Stimulated activated naive CD8-positive, alpha-beta T cell treated with anti-CD3 and anti-CD28 coated beads, Interleukin-15, Interleukin-2, amounts not matched to agents 100 U/mL and 50 U/mL, for 24 hours (primary cell): ENCODE measurements at places on chromosomes 6 and 20.

DNA sequence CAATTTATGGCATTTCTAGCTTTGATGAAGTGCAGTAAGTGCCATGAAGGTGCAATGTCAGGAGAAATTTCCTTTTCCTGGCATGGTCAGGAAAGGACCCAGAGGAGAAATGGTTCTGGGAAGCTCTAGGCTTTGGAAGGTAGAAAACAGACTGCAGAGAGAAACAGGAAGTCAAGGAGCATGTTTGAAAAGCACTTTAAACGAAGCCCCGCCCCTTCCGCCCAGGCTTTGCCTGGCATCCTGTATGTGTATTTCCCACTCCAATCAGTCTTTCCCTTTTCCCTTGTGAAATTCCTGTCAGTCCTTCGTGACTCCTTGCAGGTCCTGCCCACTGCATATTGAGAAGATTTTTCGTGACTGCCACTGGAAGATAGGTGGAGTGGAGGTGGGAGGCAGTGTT is 320.9 kb upstream of the SASH1 start:
- DNase-seq = no peak

DNA sequence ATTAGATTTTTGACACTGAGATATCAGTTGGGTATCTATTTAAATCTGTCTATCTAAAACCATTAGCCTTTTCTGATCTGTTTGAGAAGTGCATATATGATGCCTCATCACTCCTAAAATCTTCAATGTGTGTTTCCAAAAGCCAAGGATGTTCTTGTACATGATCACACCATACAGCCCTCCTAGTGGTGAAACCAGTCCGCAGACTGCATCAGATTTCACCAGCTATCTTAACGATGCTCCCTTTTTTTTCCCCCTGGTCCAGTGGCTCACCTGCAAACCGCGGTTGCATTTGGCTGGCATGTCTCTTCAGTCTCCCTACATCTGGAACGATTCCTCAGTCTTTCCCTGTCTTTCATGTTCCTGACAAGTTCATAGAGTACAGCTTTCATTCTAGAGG is 4.0 kb downstream of the KIZ start:
- no peak for DNase-seq

- DNase-seq = no peak
These were observed 12.3 kb upstream of the BLCAP start for GRCh38 chr20:37540001-37540400.

DNA sequence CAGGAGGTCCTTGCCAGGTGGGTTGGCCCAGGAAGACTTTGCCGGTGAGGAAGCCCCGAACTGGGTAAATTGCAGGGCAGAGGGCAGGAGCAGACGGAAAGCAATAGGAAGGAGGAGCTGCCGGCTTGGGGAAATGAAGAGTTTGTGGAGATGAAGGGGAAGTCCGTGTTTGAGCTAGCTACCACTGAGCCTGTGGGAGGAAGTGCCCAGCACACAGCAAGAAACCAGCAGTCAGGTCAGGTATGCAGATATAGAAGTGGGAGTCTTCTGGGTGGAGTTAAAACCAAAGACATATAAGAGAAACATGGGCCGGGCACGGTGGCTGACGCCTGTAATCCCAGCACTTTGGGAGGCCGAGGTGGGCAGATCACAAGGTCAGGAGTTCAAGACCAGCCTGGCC is 34.7 kb downstream of the CD24 start:
- no peak for DNase-seq

GRCh38 chr6:11975353-11975977 is 36.6 kb upstream of the HIVEP1 start:
- DNase-seq = peak; percentile 45

- DNase-seq = no peak
These were observed 68.0 kb downstream of the ESR1 start for GRCh38 chr6:151875524-151875923.

GRCh38 chr6:18829272-18829870 is 442.2 kb downstream of the RNF144B start:
- no peak for DNase-seq

DNA sequence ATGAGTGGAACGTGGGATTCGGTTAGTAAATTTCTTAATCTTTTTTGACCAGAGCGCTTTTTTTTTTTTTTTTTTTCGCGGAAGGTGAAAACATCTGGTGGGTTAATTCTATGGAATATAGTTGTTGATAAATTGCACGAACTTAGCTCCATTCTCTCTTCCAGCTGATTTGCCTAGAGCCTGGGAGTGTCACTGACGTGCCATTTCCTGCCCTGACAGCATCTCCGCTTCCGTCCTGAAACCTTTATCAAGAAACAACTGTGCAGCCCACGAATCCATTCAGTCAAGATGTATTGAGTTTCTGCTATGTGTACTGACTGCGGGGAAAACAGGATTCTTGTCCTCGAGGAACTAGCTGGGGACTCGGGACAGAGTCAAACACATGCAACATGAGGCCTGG is 59.5 kb upstream of the TGM3 start:
- no peak for DNase-seq

DNA sequence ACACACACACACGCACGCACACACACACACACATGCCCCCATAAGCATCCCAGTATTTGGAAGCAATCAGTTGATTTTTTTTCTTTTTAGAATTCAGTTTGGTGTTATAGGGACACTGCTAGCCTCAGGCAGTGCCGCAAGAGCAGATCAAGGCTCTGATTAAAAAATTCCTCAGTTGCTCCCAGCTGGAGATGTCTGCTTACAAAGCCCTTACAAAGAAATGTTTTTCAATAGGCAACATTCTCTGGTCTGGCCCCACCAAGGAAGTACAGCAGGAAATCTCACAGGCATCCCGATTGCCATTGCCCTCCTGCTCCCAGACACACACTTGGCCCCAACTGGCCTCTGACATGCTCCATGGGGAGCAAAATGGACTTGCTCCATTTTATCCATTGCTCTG is 22.9 kb upstream of the CD83 start:
- no peak for DNase-seq

DNA sequence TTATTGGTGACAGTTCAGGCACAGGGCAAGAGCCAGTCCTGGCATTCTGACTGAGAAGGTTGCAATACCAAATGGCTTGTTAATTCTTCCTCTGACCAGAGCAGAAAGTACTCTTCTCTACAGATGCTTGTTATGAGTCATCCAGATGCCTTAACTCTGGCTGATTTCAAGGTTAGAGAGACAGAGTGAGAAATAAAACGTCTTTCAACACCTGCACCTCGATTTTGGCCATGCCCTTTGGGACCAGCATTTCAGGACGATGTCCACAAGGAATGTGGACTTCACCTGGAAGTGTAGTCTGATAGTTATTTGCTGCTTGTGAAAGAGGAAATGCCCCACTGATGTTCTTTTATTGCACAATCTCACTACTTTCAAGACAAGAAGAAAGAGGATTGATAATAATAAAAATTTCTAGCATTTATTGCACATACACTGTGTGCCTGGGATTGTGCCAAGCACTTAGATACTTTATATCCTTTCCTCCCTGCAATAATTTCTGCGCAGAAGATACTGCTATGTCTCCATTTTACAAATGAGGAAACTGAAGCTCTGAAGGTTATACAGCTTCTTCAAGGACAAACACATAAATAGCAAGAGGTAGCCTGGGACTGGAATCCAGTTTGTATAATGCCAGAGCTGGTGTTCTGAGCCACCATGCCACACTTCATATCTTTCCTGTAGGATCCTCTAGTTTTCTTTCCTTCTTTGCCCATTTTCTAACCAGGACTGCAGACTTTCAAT is 33.5 kb upstream of the MCM3 start:
- DNase-seq = no peak

DNA sequence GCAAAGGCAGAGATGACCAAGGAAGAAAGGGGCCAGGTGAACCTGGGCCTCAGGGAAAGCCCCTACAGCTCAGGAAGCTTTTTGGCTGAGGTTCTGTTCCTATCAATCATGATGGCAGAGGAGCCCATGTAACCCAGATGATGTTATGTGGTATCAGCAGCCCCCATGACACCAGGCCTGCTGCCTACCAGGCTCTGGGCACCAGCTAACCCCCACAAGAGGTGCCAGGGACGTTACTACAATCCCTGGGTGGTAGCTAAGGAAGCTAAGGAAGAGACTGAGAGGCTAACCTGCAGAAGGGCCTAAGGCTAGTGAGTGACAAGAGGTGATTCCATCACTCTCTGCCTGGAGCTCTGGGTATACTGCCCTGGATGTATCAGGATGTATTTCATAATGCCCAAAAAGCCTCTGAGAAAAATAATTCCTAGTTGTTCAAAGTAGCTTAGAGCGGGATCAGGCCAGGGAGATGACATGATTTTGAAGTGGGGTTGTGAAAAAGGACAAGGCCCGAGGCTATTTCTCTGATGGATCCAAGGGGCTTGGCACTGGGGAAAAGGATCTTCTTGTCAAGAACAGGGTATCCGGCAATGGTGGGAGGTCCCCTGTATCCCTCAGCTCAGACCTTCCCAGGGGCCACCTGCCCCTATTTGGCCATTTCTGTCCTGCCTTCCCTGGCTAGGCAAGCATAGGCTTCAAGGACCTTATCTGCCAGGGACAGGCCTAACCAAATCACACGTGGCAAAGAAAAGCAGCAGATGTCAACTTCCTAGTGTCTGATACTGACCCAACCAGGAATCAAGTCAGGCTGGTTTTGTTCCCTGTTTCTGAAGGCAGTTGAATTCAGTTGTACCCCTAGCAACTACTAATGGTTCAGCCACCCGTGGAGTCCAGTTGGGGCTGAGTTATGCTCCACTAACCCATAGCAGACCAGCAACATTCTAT is 41.3 kb downstream of the PANK2 start:
- DNase-seq = no peak

DNA sequence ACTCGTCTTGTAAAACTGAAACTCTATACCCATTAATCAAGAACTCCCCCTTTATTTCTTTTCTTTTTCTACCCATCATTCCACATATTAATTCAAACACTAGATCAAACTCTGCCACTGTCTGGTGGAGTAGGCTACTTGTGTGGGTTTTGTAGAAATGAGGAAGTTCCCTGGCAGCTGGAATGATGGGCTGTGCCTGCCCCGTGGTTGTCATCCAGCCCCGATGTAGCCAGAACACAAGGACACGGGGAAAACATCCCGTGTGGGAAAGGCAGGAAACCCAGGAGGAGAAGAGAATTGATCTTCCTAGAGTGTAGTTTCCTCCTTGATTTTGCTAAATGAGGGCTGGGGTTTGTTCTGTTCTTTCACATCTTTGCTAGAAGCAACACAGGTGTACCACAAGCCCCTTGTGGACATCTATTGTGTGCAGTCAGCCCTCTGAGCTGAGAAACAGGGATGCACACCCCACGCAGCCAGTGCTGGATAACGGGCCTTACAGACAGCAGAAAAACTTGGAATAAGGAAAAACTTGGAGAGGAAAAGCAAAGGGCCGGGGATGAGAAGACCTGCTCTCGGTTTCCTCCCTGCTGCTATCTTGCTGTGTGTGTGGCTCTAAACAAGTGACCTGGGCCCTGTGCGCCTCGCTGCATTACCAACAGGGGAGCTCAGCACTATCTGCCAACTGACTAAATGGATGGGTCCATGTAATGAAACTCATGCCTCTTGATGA is 88.0 kb downstream of the SCML4 start:
- DNase-seq = peak; percentile 30

DNA sequence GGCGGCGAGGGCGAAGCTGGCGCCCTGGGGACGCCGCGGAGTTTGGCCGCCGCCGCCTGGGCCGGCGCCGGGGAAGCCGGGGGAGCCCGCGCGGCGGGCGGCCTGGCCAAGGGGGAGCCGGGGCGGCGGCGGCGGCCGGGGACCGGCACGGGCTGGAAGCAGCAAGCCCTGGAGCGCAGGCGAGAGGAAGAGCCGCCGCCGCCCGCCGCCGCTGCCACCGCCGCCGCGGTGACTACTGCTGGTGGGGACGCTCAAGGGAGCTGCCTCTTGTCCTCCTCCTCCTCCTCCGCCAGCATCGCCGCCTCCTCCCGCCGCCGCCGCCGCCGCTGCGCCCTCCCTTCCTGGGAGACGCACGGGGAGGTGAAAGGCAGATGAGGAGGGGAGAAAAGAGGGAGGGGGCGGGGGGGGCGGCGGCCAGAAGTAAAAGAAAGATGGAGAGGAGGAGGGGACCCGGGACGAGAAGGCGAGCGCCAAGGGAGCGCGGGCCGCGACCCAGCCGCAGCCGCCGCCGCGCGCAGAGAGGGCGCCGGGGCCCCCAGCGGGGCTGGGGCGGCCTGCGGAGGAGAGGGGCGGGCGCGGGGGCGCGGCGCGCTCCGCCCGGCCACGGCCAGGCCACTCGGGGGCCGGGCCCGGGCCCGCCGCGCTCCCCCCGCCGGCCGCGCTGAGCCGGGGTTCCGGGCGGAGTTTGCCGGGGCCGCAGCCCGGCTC is 846 bp downstream of the PDE10A start:
- DNase-seq = peak; percentile 6

DNA sequence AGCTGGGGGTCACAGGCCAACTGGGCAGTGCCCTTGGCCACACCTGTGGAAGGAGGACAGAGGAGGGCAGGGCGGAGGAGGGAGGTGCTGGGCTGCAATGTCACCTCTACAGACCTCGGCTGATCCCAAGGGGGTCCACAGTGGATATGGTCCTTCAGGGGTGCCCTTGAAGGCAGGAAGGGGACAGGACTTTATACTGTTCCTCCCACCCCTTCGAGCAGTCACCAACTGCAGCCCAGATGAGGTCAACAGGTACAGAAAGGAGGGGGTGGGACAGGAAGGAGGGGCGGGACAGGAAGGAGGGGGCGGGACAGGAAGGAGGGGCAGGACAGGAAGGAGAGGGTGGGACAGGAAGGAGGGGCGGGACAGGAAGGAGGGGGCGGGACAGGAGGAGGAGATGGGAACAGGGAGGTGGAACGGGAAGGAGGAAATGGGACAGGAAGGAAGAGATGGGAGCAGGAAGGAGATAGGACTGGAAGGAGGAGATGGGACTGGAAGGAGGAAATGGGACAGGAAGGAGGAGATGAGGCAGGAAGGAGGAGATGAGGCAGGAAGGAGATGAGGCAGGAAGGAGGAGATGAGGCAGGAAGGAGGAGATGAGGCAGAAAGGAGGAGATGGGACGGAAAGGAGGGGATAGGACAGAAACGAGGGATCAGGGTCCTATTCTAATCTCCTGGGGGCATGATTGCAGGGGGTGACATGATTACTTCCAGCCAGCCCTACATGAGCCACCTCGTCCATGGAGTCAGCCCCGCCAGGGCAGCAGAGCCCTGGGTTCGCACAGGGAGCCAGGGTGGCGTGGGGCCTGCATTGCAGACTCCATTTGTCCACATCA is 19.4 kb upstream of the MRGBP start:
- peak; percentile 66 for DNase-seq

- peak; percentile 54 for DNase-seq
These were observed 33.0 kb downstream of the RRBP1 start for GRCh38 chr20:17648791-17649730.

GRCh38 chr6:163200289-163200688 is 214.2 kb upstream of the QKI start:
- no peak for DNase-seq

- DNase-seq = no peak
These were observed 166.6 kb downstream of the KHDC1L start for GRCh38 chr6:73058736-73059135.
